ENCODE measurements at places on chromosomes 13 and 19. TPM values are rescaled to one million over a fixed set of nuclear protein-coding genes. Genes with fewer than 3 reads are reported as not detected.

MCEMP1 gene
- total RNA-seq, result not detected

PTGER1 gene
- total RNA-seq, result 0.24 TPM

SYNE4 gene
- not detected for total RNA-seq

MAMSTR gene
- 0.34 TPM for total RNA-seq

FARP1 gene
- total RNA-seq, result 27.9 TPM

SLC25A30 gene
- 5.6 TPM for total RNA-seq

CACNG6 gene
- total RNA-seq, result not detected

PCDH8 gene
- total RNA-seq, result not detected

ZSCAN4 gene
- total RNA-seq, result not detected

GRCh38 chr19:13623716-13624710, 117.7 kb upstream of the CACNA1A start:
- no peak for DNase-seq

DNA sequence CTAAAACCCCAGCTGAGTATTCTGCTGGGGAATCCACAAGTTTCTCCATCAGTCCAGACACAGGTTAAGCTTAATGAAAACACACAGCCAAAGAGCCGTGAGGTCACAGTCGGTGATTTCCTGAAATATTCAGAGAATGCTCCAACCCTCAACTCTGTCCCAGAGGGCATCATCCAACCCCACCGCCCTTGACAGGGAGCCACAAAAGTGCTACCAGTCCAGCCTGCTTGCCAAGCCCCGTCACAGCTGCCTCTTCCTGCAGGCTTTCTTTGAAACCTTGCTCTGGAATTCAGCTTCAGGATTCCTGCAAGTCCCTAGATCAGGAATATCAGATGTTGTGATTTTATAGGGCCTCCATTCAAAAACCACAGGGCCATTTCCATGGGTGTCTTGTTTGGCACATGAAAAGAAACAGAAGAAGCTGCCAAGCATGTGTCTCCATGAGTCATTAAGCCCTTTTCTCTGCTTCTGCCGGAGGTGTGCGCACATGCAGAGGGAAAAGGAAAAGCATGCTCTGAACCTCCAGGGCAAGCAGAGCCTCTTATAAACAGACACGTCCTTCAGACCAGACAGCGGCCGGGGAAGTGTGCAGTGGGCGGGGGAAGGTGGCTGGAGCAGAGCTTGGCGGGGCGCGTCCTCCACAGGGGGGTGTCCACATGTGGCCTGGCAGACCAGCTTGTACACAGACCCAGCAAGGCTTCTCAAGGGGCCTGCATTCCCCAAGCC, 164.7 kb downstream of the KATNAL1 start:
- peak; percentile 92 for DNase-seq

DNA sequence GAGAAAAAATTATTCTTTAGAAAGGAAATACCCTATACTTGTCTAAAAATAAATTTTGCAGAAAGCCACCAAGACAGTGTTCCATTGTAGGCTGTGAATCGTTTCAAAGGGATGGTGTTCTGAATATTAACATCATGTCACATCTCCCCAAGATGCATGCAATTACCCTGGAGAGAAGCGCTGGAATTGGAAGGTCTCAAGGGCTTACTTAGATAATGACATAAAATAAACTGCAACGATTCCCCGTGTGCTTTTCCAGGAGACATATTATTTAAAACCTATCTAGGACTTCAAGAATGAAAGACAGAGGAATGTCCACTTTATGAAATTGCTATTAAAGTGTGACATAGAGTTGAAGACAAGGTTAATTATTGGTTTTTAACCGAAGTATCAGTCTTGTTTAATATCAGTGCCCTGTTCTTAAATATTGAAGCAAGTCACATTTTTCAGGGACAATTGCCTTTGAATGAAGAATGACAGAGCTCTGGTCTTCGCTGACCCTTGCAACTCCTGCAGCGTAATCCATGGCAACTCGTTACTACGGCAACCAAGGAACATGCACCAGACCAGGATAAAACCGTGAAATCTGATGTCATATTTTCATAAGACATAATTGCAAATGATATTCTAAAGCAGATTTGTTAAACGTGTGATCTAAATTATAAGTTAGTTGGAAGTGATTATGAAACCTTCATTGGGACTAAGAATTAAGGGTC, 91.7 kb downstream of the EFNB2 start:
- DNase-seq, result no peak

GRCh38 chr13:113129921-113130750, 7.5 kb downstream of the F10 start:
- no peak for DNase-seq

DNA sequence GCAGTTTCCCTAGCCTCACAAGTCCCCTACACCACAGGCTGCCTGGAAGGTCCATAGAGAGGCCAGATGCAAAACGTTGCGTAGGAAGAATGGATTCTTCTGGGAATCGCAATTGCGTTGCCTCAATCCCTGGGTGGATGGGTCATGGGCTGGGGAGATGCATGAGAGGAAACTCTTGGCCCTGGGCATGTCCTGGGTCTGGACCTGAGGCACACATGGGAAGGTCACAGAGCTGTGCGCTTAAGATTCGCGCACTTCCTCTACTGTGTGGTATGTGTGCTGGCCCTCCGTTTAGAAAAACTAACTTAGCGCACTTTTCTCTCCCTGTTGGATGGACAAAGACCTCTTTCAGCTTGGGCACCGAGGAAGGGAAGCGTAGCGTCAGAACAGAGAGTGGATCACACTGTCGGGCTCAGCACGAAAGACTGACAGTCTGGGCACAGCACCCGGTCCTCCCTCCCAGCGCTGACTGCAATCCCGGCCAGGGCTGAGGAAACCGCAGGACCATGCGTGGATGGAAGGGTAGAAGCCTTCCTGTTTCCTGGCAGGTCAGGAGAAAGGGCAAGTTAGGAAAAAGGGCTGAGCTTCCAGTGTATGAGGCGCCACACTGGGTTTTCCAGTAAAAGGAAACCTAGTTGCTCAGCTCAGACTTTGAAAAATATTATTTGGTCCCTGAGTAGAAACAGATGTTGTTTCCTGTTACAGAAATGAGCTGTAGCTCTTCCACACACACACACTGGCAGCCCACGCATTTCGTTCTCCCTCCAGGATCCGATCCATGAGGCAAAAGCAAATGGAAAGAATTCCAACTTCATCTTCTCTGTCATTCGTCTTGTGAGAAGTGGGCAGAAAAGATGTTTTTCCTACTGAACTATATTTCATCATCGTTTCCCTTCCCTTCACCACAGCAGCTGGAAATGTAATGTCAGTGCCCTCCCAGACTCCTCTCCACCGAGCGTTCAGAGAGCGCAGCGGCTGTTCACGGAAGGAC, 86.0 kb downstream of the ING1 start:
- DNase-seq, result no peak

GRCh38 chr19:6069268-6069791, 41.0 kb downstream of the RFX2 start:
- DNase-seq, result no peak

GRCh38 chr19:10112037-10112761, 706 bp downstream of the P2RY11 start:
- no peak for DNase-seq

- DNase-seq, result no peak
These were observed 127.2 kb downstream of the CRYL1 start for GRCh38 chr13:20398459-20398858.

GRCh38 chr13:36088001-36088400, 43.2 kb downstream of the DCLK1 start:
- DNase-seq, result peak; percentile 52

- DNase-seq, result peak; percentile 48
These were observed 2.0 kb downstream of the SPRY2 start for GRCh38 chr13:80338781-80339562.

GRCh38 chr13:36069881-36070366, 61.3 kb downstream of the DCLK1 start:
- DNase-seq, result no peak

- no peak for DNase-seq
These were observed 156.2 kb downstream of the SIPA1L3 start for GRCh38 chr19:38062959-38063761.

- DNase-seq, result no peak
These were observed 10.7 kb downstream of the IL17D start for GRCh38 chr13:20714161-20714560.

DNA sequence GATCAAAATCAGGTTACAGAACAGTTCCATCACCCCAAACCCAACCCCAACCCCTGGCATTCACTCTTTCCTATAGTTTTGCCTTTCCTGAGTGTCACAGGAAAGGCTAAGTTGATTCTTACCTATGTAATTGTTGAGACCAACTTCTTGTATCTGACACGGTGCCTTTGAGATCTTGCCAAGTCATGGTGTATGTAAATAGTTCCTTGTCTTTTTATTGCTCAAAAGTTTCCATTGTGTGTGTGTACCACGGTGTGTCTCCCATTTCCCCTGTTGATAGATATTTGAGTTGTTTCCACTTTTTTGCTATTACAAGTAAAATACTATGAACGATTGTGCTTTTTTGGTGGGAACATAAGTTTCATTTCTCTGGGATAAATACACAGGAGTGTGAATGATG, 3.3 kb upstream of the IGFL2 start:
- DNase-seq, result no peak

GRCh38 chr13:87426742-87427141, 244.4 kb upstream of the SLITRK5 start:
- no peak for DNase-seq

DNA sequence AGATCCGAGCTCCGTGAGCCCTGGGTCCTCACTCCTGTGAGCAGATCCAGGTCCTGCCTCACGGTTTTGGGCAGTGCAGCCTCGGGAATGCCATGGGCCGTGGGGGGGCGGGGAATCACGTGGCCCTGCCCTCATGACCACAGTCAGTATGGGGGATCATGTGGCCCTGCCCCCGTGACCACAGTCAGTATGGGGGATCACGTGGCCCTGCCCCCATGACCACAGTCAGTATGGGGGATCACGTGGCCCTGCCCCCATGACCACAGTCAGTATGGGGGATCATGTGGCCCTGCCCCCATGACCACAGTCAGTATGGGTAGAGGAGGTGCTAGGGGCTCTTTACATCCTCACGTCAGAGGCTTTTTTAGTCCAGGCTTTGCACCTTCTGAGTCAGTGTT, 64.3 kb upstream of the F7 start:
- no peak for DNase-seq

DNA sequence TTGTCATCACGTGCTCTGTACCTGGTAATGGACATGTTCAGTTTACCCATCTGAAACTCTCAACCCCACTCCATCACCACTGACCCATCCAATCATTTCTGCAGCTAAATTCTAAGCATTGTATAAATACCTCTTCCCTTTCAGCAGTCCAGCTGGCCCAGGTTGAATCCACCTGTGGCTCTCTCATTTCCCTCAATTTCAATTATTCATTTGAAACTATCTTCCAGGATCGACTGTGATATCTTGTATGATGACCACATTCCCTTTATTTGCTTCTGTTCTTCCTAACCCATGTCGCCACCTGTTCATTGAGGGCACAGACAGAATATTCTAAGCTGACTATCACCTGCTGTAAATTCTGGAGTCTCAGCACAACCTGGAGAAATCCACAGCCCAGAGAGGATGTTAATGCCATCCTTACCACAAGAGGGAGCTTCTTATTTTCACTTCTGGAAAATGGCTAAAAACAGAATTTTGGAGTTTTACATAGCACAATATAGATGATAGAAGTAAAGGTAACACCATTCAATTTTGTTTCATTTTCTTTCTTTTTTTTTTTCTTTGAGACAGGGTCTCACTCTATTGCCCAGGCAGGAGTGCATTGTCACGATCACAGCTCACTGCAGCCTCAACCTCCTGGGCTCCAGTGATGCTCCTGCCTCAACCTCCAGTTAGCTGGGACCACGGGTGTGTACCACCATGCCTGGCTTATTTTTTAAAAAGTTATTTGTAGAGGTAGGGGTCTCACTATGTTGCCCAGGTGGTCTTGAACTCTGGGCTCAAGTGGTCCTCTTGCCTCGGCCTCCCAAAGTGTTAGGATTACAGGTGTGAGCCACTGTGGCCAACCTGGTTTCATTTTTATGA, 38.6 kb downstream of the ZNF823 start:
- DNase-seq, result peak; percentile 25

Measured in Caki2 (cell line).